CD8-positive, alpha-beta memory T cell (primary cell): ENCODE measurements at places on chromosomes 16 and 17. TPM values are rescaled to one million over a fixed set of nuclear protein-coding genes. Genes with fewer than 3 reads are reported as not detected.

SEZ6 gene
- not detected for total RNA-seq

EVI2A gene
- 41.5 TPM for total RNA-seq

GFAP gene
- not detected for total RNA-seq

MSRB1 gene
- total RNA-seq = 20.4 TPM

PSMC5 gene
- total RNA-seq = 212 TPM

CD79B gene
- 18.1 TPM for total RNA-seq
